Neuronal stem cell (in vitro differentiated cells): ENCODE measurements at places on chromosomes 7 and 10.

DNA sequence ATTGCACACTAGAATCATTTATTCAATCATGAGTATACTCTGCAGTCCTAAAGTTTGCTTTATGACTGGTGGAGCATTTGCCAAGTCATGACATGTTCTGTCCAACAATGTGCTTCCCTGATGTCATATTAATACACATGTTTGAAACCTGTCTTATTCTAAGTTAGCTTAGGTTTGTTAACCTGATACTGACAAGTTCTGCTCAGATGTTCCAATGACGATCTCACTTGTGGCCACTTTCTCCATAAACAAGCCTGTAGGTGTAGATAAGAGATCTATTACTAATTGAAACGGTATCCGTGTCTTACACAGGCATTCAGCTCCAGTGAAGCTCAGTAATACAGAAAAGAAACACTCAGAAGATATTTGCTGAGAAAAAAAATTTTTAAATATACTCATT is 64.9 kb downstream of the GPR37 start:
- DNase-seq = no peak

DNA sequence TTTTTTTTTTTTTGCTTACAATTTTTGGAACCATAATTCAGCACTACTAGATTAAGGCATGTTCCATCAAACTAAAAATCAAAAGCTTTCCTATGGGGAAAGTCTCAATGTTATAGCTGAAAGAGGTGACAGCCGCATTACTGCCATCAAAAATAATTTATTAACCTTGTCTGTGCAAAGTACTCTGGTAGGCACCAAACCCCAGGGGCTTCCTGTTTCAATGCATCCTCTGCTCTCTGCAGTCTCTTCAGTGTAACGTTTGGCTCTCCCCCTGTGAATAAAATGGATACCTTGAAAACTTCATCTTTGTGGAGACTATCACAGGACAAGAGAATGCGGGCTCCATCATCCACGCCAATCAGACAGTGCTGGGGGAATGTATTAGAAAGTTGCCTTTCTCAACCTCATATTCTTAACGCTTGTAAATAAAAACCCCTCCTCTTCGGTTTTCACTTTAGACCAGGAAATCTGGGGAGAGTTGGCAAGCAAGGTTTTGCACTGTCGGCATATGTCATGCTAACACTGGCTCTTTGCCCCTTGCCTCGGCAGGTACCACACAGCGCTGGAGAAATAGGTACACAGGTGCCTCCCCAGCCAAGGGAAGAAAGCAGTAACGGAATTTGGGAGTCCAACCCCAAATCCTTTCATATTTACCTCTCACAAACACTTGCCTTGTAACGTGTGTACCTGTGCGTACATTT is 1.6 kb upstream of the NRG3 start:
- DNase-seq = no peak

GRCh38 chr7:2607122-2607922 is 24.5 kb upstream of the TTYH3 start:
- DNase-seq = no peak

DNA sequence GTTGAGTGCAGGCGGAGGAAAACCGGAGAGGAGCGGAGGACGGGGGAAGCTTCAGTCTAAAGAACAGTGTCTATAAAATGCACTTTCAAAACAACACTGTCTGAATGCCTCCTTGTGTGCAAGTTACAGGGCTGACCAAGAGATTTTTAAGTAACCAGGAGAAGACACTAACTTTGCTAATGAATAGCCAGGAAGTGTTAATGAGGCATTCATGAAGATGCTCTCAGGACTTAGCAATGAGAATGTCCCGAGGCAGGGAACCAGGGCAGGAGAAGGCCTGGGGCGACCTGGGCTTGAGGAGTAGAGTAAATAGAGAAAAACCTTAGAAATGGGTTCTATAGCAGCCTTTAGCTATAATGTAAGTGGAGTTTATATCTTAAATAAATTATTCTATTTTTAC is 312.1 kb downstream of the SKIDA1 start:
- DNase-seq = no peak

DNA sequence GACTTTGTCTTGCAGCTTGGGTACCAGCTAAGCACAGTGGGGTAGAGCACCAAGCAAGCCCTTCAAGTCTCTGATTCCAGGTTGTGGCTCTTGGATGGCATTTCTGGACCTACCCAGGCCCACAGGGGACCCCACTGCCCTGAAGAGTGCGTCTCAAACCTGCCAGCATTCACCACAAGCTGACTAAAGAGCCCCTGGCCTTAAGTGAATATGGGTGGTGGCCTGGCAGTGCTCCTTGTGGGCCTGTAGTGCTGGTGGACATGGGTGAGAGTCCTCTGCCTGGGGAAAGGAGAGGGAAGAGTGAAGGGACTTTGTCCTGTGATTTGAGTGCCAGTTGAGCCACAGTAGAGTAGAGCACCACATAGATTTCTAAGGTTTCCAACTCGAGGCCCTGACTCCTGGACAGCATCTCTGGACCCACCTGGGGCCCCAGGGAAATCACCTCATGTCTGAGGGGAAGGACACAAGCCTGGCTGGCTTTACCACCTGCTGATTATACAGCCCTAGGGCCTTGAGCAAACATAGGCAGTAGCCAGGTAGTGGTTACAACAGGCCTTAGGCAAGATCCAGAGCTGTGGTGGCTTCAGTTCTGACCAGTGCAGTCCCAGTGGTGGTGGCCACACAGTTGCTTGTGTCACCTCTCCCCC is 23.7 kb downstream of the GSDME start:
- no peak for DNase-seq

GRCh38 chr10:16674147-16674703 is 143.0 kb downstream of the RSU1 start:
- no peak for DNase-seq

- no peak for DNase-seq
These were observed 59.9 kb downstream of the MAP3K8 start for GRCh38 chr10:30493609-30494530.

DNA sequence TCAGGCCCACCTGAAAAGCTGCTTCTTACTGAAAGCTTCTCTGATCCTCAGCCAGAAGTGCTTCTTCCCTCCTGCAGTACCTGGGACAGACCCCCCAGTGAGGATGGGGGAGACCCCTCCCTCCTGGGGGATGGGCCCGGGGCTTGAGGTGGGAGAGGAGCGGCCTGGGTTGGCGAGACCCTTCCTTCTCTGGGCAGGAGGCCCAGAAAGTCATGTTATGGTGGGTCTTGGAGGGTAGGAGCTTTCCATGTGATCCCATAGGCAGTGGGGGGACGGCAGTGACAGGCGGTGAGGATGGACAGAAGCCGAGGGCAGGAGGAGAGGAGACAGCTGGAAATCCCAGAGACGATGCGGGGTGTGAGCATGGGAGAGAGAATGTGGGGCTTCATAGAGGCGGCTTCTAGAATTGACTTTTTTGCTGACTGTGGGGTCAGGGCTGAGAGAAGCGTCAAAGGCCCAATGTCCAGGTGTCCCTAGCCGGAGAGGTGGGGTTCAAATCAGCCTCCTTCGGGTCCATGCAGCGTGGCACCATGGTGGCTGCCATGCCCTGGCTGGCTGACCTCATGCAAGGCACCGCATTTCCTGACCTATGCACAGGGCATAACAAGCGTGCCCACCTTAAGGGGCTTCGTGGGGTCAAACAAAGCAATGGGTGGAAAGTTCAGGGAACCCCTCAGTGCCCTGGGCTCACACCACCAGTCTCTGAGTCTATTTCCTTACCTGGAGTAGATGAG is 154.0 kb downstream of the UBE2H start:
- no peak for DNase-seq
